ENCODE measurements at places on chromosomes 6 and 20.

GRCh38 chr20:61657721-61658377 is 405.8 kb downstream of the CDH4 start:
- no peak for DNase-seq

DNA sequence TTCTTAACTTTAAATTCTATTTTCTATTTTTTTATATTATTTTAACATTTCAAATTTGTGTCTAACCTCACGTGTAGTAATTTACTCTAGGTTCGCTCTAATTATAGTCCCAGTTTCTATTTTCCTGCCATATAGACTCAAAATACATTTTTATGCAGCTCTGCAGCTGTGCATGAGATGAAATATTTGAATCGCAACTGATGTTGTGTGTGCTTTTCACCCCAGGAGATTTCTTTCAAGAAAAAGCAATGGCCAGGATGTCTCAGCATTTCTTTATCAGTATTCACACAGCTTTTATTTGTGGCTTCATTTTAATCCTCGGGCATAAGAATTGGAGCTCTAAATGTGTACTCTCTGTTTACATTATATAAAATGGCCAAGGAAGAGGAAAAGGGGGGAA is 157.6 kb downstream of the HDGFL1 start:
- no peak for DNase-seq

DNA sequence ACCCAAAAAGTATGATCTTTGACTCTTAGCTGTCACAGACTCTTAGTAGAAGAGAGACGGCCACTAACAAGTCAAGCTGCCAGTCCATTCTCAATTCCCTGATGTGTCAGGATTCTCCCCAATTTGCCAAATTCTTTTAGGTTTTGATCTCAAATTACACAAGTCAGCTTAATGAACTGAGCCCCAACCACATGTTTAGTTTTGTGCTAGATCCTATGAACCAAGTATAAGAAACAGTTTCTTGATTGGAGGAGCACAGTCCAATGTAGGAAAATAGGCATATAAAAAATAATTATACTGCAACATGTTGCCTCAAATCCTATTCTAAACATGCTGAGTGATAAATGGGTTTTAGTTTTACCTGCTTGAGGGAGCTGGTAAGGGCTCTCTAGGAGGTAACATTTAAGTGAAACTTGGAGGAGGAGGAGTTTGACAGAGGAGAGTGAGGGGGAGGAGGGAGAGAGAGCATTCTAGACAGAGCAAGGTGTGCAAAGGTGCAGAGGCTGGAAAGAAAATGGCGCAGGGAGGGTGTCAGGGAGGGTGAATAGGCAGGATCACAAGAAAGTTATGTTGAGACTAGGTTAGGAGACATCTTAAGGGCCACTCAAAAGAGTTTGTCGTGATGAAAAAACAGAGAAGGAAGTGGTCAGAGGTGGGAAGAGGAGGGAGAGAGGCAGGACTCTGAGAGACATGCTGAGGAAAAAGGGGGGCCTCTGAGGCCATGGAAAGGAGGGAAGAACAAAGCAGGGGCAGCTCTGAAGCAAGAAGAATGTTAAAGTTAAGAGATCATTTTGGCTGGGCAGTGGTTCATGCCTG is 22.8 kb upstream of the FAM83C start:
- no peak for DNase-seq

DNA sequence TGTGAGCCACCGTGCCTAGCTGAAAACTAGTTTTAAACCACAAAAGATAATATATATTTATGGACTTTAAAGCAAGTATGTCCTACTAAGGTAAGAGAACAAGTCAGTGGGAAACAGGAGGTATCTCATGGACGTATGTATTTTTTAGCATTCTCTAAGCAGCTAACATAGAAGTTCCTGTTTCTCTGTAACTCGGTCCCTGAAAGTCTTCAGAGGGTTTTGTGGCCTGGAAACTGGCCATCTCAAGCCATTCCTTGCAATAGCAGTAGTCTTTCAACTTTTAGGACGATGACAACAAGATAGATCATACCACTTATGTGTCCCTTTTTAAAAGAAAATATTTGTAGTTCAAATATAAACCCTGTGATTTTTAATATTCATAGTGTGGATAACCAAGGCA is 95.6 kb upstream of the RALGAPA2 start:
- DNase-seq: no peak

DNA sequence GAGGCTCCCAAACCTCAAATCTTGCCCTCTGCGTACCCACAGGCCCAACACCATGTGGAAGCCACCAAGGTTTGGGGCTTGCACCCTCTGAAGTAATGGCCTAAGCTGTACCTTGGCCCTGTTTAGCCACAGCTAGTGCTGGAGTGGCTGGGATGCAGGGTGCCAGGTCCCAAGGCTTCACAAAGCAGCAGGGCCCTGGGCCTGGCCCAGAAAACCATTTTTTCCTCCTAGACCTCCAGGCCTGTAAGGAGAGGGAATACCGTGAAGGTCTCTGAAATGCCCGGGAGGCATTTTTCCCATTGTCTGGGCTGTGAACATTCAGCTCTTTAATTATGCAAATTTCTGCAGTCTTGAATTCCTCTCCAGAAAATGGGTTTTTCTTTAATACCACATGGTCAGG is 223.7 kb upstream of the CCN2 start:
- DNase-seq: no peak

Measured in inflammatory macrophage treated with lipopolysaccharide for 1 hour (primary cell).